ENCODE measurements at places on chromosomes 5 and 9. TPM values are rescaled to one million over a fixed set of nuclear protein-coding genes. Genes with fewer than 3 reads are reported as not detected.
A peak's percentile ranks its signal among the peaks of the same experiment; 100 is the strongest.

The C1QTNF3 gene
- total RNA-seq: 12.0 TPM

The DND1 gene
- 1.5 TPM for total RNA-seq

The GFI1B gene
- total RNA-seq: 1.1 TPM

The ACTBL2 gene
- not detected for total RNA-seq

DNA sequence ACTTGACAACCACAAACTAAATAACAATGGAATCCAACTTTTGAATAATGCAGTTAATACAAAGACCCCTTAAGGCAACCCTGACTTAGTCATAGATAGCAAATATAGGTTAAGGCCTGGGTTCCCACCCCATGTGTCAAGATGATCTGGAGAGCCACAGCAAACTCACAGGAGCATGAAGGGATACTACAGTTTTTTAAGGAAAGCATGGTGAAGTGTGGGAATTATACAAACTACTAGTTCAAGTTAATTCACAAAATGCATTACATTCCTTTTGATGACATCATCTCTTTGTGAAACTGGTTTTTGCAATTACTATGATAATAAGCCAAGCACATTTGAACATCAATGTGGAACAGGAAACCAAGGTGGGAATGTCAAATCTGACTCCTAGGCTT lies 50.6 kb downstream of the LHFPL2 start:
- no peak for DNase-seq

DNA sequence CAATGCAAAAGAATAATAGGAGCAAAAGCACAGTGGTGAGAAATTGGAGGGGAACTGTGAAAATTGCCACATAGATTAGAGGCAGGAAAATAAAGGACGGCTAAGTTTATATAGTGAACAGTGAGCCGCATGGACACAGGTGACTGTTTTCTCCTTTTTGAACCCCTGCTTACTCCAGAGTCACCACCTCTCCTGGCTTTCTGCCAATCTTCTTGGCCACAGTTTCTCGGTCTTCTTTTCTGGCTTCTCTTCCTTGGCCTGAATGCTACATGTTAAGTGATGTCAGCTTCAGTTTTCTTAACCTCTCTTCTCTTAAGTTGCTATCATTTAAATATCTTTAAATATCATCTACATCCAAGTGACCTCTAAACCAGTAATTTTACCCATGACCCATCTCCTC lies 47.3 kb upstream of the CDKN2B start:
- no peak for DNase-seq

DNA sequence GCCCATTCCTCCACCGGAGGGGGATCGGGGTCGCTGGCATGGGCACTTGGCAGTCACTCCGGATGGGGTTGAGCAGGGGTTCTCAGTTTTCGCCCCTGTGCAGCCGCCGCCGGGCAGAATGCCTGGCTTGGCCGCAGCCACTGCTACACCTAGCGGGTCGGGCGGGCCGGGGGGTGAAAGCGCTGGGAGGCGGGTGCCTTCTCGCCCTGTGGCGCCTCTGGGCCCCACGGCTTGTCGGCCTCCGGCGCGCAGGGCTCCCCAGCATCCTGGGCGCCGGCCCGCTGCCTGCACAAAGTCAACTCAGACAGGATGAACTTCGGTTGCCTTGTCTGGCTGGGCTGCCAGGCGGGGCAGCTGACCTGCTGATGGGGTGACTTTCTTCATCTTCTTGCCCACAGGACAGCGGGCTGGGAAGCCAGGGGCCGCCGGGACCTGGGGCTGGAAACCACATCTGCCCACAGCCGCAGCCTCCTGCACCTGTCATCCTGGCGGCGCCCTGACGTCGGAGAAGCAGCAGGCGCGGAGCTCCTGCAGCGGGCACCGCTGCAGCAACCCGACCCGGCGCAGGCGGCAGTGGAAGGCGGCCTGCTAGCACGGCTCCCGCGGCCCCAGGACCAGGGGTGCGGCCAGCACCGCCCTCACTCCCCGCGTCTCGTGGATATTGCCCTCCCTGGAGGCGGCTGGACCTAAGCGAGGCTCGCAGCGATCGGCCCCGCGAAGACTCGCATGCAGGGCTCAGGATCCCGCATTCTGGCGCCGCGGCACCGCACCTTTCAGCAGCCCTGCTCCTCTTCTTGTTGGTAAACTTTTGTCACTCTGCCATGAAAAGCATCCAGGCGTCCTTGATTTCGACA lies 1.3 kb upstream of the ANKRD18A start:
- peak; percentile 87 for DNase-seq

- peak; percentile 79 for DNase-seq
Observed at GRCh38 chr5:443239-444151, 519 bp downstream of the EXOC3 start.

GRCh38 chr5:41841325-41841724 lies 28.9 kb downstream of the OXCT1 start:
- DNase-seq: no peak

DNA sequence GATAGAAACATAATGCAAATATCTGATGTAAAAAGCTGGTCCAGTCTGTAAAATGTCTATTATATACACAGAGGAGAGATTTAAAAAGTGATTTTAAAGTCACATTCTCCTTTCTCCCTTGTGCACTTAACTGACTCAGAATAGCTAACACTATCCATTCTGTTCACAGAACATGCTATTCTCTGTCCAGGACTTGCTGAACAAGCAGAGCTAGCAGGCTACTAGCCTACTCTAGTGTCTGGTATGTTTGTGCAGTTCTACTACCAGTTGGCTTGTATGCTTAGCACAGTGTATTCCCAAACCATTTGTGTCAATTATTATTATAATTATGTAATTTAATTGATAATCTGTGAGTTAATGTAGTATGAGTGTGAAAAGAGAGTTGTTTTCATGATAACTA lies 161.7 kb upstream of the NUDT12 start:
- DNase-seq: no peak

GRCh38 chr9:72365525-72366256 lies 683 bp upstream of the ZFAND5 start:
- peak; percentile 90 for DNase-seq

GRCh38 chr5:147763791-147764525 lies 18.6 kb downstream of the JAKMIP2 start:
- DNase-seq: no peak

DNA sequence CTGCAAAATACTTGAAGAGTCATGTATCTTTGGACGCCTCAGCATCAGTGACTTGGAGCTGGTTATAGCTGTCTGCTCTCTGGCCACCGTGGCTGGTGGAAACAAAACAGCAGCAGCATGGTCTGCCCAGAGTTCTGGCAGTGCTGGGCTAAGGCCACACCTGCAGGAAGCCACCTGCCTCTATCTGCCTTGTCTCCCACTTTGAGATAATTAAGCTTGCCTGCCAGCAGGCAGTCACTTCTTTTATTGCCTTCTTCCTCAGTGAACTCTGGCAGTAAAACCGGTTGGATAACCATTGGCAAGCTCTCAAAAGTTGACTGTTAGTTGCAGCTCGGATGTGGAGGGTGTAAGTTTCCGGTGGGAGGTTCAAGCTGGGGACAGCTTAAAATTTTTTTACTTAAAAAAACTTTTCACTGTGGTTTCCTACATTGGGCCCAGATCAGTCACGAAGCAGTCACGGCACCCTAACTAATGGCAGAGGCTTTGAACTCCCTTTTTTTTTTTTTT lies 4.9 kb downstream of the SMIM3 start:
- DNase-seq: peak; percentile 58

DNA sequence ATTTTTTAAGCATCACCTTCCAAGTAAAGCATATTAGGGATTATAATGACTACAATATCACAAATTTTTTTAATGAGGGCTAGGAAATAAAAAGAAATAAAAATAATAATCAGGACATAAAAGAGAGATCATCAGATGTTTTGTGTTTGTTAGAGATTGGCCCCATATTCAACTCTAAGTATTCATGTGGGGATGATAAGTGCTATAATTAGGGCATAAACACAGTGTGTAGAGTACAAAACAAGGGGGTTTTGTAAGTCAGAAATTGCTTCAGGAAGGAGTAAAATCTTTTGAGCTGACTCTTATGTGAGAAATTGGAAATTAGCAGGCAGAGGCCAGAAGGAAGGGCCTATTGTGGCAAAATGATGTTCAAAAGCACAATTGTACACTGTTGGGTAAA lies 127.3 kb downstream of the STARD4 start:
- DNase-seq: no peak

DNA sequence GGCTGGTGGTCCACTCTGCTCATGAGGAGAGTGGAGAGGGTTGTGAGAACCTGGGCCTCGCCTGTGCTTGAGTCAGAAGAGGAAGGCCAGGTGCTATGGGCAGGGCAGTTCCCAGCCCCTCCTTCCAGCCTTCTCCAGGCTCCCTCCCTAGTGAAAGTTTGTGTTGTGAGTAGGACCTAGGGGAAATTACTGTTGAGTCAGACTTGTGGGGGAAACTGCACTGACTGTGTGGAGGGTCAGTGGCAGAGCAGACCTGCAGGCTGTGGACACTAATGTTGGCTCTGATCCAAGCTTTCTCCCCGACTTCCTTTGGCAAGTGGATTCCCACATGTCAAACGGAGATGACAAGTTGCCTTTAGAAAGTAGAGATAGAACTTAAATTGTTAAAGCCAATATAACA lies 102.6 kb downstream of the ARHGAP26 start:
- DNase-seq: no peak

DNA sequence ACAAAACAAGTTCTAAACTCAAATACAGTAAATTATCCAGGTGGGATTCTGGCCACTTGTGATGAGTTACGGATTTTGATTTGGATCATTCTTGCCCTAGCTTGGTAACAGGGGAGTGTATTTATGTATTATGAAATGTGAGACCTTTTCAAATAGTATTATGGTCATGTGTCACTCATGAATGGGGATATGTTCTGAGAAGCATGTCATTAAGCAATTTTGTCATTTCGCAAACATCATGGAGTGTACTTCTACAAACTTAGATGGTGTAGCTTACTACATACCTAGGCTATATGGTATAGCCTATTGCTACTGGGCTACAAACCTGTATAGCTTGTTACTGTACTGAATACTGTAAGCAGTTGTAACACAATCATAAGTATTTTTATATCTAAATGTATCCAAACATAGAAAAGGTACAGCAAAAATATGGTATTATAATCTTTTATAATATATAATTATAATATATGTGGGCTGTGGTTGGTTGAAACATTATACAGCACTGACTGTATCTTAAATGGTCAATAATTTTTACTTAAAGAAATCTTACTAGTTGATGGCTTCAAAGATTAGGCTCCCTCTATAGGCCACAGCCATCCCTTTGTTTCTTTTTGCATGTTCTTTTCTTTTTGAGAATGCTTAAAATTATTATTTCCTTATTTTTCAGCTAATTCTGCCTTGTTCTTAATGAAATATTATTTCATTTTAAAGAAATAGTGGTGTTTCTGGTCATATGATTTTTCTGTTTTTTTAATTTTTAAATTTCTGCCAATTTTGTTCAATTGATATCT lies 128.4 kb downstream of the MAST4 start:
- no peak for DNase-seq

DNA sequence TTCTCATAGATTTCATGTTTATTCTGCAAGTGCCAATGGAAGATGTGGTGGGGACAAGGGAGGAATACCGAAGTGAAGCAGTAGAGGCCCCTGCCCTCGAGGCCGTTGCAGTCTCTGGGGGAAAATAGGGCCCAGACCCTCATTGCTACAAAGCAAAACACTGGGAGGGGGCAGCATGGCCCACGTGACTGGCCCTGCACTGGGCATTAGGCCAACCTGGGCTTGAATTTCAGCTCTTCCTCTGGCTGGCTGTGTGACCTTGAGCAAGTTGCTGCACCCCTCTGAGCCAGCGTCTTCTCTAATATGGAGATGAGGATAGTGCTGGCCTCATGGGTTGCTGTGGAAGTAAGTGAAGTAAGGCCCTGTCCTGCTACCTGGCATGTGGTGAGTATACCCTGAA lies 709 bp upstream of the SYNPO start:
- DNase-seq: no peak

DNA sequence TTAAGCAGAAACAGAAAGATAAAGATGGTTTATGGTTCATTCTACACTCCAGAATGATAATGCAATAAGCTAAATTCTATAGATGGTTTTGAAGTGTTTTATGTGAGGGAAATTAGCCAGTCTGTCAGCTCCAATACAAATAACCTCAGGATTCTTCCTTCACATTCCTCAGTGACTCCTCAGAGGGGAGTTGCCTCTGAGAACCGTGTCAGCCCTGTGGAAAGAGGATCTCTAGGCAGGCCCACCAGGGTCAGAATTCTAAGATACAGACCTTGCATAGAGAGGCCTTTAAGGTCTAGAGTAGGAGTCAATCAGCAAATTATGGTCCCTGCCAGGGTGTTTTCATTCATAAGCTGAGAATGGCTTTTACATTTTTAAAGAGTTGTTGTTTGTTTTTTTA lies 26.6 kb downstream of the RUSC2 start:
- DNase-seq: no peak

- no peak for DNase-seq
Observed at GRCh38 chr9:29697011-29697410, 2123.7 kb upstream of the C9orf72 start.

DNA sequence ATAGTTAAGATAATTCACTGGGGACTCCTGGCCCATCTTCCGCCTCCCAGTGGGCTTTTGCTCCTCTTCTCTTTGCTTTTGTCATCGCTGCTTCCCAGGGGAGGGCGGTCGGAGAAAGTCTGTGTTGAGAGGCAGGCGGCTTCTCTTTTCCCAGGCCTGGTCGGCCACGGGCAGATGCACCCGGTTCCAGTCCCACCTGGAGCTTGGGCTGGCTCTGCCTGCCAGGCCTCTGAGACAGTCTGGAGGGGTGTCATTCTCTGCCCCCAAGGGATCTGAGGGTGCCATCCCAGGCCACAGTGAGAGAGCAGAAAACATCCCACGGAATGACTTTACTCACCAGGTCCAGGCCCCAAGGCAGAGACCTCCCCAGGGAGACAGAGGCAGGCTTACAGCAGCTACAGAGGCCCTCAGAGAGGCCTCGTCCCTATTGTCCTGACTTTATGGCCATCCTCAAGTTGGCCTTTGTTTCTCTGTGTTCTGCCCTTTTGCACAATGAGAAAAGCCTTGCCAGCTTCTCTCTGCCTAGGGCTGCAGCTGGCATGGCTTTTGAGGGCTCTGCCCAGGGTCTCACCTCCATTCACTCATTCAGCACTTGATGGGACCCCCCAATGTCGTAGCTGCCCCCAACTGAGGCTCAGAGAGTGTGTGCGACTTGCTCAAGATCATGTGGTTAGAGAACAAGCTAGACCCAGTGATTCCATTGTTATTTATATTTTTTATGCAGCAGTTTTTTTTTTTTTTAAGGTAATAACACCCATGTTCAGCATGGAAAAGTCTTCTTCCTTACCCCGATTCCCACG lies 44.2 kb upstream of the BOD1 start:
- DNase-seq: peak; percentile 27

DNA sequence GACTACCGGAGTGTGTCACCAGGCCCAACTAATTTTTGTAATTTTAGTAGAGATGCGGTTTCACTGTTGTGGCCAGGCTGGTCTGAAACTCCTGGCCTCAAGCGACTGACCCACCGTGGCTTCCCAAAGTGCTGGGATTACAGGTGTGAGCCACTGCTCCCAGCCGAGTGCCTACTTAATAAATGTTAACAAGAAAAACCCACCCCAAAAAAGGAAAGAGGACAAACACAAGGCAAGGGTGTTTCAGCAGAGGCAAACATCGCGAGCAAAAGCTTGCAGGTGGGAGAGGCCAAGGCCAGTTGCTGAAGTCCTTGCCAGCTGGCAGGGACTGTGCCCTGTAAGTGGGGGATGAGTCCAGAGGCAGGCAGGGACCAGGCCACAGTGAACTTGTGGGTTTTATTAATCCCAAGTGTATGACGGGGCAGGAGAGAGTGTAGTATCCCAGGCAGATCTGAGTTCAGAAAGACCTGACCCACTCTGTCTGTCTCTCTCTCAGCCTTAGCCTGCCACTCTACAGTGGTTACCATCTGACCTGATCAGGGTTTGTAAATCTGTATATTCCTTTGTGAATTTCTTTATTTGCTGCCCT lies 6.4 kb upstream of the FPGS start:
- DNase-seq: no peak

GRCh38 chr9:113389451-113389850 lies 11.6 kb downstream of the ALAD start:
- DNase-seq: no peak

Data from upper lobe of left lung (tissue), 6 donors.